Spleen (tissue), 13 donors: ENCODE measurements at places on chromosomes 2 and 18. TPM values are rescaled to one million over a fixed set of nuclear protein-coding genes. Genes with fewer than 3 reads are reported as not detected.
A peak's percentile ranks its signal among the peaks of the same experiment; 100 is the strongest.

The ANKAR gene
- 3.6 TPM for polyA plus RNA-seq

The RNF144A gene
- polyA plus RNA-seq, result 3.8 TPM

The FHOD3 gene
- polyA plus RNA-seq, result 1.7 TPM

The CFAP65 gene
- polyA plus RNA-seq, result not detected

The CROCC2 gene
- 0.74 TPM for polyA plus RNA-seq

The ZAP70 gene
- polyA plus RNA-seq, result 35.2 TPM

The LIMS4 gene
- polyA plus RNA-seq, result 0.46 TPM

The PRLH gene
- not detected for polyA plus RNA-seq

The TCF23 gene
- polyA plus RNA-seq, result 0.27 TPM

The TCF7L1 gene
- polyA plus RNA-seq, result 2.0 TPM

The VRK2 gene
- polyA plus RNA-seq, result 9.0 TPM

The SLC23A3 gene
- polyA plus RNA-seq, result 2.2 TPM

DNA sequence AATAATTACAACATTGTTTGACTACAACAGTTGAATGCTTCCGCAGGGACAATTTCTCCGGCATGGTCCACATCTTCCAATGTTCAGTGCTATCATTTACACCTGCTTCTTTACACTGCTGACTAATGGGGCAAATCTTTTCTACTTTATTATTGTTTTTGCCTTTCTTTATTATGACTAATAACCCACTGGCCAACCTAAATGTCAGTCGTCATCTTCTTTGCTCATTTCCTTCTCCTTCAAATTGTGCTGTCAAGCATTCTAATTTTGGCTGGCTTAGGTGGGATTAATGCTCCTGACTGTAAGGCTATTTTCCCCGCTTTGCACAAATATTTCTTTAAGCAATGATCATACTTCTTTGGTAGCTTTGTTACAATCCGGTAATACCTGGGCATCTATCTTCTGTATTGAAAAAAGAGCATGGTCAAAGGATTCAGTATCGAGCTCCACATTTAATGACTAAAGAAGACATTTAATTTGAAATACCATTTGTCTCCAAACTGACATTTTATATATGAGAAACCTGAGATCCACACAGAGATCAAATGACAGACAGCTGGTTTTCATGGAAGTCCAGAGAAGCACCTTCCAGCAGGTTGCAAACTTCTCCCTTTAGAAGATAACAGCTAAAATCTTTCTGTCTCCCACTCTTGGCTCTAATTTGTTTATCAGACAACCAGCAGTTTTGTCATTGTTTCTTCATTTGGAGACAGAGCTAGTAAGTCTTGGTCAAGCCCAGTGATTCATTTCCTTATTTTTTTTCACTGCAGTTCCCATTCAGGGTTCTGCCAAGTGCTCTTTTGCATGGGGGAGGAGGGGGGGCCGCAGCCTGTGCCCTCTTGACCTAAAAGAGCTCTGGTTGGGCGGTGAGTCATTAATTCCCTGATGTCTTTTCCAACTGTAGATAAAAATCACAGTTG lies 132.9 kb downstream of the SOCS6 start:
- no peak for DNase-seq

GRCh38 chr2:150282357-150282756 lies 205.1 kb downstream of the RND3 start:
- no peak for DNase-seq

- no peak for DNase-seq
Measured at GRCh38 chr18:24500766-24501165, 40.3 kb downstream of the HRH4 start.

- DNase-seq, result no peak
Measured at GRCh38 chr2:29940706-29941105, 19.3 kb upstream of the ALK start.

GRCh38 chr2:37326285-37326684 lies 1.7 kb upstream of the PRKD3 start:
- no peak for DNase-seq

- no peak for DNase-seq
Measured at GRCh38 chr2:12828980-12829379, 112.2 kb downstream of the TRIB2 start.

GRCh38 chr2:88563129-88563528 lies 64.1 kb downstream of the EIF2AK3 start:
- DNase-seq, result no peak

GRCh38 chr18:23276451-23276850 lies 141.2 kb downstream of the CABLES1 start:
- DNase-seq, result no peak

GRCh38 chr2:69801745-69802290 lies 27.6 kb upstream of the GMCL1 start:
- no peak for DNase-seq

DNA sequence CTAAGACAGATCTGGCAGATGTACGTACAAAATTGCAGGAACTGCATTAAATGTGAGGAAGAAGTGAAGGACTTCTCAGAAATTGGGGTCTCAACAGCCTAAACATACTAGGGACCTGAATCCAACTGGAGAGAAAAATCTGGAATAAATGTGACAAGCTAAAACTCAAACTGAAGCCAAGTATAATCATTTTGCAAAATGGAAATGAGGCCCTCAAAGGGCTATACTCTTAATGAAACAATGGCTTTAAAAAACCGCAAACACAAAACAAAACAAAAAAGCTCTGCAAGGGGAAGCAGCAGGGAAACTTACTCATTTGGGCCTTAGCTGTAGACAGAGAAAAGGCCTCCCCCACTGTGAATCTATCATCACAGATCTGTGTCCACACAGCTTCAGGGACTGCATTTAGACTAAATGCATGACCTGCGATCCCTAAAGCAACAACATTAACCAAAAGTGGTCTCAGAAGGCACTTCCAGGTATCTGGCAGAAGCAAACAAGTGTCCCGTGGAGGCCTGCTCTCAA lies 63.2 kb downstream of the CCBE1 start:
- no peak for DNase-seq

DNA sequence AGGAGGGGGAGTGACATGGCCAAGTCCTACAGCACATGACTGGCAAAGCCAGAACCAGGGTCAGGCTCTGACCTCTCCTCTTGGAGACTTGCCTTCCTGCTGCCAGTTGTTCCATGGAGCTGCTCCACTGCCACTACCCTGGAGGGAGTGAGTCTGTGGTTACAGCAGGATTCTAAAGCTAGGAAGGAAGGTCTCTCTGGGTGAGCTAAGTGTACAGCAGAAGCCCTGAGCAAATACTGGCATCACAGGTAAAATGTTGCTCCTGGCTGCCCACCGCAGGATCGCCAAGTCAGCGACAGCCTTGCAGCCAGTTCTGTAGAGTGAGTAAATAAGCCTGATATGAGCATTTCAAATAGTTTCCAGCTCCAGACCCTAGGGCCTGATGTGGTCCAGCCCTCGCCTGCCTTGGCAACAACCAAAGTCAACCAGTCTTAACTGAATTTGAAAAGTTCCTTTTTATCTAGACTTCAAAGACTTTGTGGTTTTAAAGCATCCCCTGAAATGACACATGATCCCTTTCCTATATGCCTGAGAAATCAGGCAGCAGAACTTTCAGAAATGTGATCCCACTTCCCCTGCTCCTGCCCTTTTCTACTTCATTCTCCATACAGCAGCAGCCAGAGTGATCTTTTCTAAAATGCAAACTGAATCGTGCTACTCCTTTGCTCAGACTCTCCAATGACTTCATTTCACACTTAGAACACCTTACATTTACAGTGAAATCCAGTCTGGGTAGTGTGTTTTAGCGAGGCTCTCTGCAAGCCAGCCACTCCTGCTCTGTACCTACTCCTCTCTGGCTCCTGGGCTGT lies 114.3 kb downstream of the MGAT5 start:
- DNase-seq, result no peak

GRCh38 chr2:120796094-120796493 lies 60.4 kb downstream of the GLI2 start:
- DNase-seq, result no peak

DNA sequence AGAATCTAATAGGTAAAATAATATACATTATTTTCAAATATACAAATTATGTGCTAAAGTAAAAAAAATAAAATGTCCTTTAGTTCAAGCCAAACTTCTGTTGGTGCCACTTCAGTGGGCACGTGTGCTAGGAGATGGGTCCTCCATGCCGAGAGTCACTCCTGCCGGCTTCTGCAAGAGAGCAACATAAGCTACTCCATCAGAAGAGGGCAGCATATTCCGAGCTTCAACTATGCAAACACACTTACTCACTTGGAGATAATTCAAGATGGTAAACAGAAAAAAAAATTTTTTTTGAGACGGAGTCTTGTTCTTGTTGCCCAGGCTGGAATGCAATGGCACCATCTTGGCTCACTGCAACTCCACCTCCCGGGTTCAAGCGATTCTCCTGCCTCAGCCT lies 24.4 kb downstream of the CNOT11 start:
- no peak for DNase-seq

DNA sequence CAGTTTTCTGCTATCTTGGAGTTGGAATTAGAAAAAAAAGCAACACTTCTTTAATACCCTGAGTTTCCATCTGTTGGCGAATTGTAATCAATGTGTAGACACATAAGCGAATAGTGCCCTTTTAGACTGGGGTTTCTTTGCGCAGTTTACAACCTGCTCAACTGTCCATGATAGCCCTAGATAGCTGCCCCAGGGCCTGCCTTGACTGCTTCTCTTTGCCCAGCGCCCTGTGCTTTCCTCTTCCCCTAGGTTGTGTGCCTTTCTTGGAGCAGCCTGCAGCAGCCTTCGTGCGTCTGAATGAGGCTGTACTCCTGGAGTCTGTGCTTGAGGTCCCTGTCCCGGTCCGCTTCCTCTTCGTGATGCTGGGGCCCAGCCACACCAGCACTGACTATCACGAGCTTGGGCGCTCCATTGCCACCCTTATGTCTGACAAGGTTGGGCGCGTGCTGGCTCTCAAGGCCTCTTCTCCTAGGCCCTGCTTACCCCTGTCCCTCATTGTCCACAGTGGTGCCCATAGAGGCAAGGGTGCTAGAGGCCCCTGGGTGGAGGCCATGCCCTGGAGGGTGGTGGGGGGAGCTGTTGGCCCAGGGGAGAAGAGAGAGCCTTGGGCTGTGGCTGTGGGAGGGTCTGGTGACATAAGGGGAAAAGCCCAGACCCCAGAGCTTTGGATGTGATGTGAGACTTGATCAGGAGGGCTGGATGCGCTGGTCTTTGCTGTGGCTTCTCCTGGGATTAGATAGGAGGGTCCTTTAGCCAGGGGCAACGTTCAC lies 6.9 kb downstream of the SLC4A3 start:
- no peak for DNase-seq

GRCh38 chr2:218962859-218963492 lies 3.5 kb downstream of the CDK5R2 start:
- no peak for DNase-seq

GRCh38 chr2:201257381-201257955 lies 2.9 kb upstream of the CASP8 start:
- DNase-seq, result peak; percentile 89

DNA sequence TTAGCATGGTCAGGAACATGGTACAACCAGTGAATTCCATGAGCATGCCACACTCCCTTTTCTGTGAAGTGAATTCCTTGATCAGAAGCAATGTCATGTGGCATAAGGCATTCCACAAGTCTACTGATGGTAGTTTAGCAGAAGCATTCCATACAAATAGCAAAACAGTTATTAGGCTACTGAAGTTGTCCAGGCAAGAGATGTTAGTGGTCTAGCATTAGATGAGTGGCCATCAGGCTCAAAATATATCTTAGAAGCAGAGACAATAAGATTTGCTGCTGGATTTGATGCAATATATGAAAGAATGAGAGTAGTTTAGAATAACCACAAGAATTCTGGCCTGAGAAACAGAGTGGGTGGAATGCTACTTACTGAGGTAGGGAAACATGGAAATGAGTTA lies 355.3 kb upstream of the NRXN1 start:
- no peak for DNase-seq

- DNase-seq, result no peak
Measured at GRCh38 chr18:73933685-73934084, 213.9 kb downstream of the FBXO15 start.

GRCh38 chr2:96962567-96963203 lies 23.7 kb downstream of the FAM178B start:
- DNase-seq, result peak; percentile 67

DNA sequence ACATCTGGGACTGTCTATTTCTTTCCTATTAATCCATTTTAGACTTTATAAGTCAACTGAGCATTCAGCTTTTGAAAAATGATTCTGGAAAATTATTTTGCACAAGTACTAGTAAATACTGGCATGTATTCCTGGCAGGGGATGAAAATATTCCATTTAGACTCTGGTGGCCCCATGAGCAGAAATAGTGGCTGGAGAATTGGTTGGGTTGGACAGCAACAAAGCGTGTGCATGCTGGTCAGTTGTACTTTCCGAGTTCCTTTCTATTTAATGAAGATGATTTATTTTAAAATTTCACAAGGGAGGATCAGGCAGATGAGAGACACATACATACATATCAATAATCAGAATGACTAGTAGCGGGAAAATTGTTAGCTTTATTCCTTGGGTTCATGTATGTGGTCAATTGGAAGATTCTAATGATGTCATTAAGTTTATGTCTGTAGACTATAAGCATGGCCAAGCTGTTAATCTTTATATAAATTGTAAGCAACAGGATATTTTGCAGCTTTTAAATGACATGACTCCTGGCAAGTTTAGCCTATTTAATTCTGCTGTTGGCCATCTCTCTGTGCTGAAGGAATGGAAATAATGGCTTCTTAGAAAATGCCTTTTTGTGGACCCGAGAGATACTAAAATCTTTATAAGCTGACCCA lies 541.6 kb downstream of the SLC4A3 start:
- no peak for DNase-seq

- no peak for DNase-seq
Measured at GRCh38 chr2:66824926-66825325, 390.0 kb downstream of the MEIS1 start.

DNA sequence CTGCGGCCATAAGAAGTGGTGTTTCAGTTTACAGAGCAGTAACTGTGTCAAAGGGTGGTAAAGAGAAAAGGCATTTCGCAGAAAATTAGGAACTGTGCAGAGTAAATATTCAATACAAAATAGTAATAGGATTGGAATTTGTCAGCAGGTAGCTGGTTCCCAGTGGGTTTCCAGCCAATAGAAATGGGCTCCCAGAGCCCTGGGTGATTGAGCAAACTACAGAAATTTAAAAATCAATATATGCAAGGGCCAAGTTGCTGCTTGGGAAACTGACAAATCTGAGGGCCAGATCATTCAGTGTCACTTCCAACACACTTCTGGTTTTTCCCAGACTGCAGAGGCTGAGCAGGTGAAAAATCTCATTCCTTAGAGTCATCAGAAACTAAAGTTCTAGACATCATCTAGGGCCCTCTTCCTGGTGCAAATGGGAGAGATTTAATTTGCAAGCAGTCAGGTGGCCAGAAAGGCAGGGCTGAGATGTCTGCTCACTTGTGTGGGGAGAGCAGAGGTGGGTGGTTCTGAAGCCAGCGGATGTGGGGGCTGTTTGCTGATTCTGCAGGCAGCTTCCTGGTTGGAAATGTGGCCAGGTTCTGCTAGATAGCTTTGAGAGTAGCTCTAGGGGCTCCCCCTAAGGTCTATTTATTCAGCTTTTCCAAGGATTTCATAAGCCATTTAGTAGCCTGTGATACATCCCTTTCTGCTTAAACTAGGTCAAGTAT lies 182.4 kb downstream of the NCK2 start:
- DNase-seq, result peak; percentile 80

DNA sequence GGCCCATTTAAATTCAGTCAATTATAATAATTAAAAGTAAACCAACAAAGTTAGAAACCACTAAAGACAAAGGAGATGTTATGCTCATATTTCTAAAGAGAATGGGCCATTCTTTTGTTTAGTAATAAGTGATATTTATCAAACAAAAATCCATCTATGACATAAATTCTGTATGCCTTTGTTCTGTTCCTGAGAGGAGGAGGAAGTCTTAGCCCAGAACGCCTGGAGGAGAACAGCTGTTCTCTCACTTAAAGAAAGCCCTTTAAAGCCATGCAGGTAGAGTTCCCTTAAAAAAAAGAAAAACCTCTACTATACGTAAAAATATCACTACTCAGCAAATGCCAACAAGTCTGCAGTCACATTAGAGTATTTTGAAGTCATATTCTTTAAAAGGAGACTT lies 15.5 kb downstream of the LAMA1 start:
- no peak for DNase-seq
